Bone marrow (tissue), 2 donors: ENCODE measurements at places on chromosomes 13 and 19.

DNA sequence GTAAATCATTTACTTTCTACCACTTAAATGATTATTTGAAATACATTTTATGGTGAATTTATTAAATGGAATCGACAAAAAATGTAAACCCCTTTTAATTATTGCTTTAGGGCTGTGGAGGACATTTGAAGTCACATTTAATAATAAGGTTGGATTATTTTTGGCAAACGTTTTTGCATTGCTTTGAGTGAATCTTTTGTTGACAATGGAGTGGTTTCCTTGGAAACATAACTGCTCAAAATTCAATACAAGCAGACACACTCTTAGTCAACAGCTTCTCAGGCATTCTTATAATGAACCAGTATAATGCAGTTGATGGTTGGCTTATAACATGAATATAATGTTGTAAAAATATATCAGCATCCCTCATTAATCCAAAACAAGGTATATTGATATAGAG is 104.7 kb downstream of the DCLK1 start:
- DNase-seq: no peak

DNA sequence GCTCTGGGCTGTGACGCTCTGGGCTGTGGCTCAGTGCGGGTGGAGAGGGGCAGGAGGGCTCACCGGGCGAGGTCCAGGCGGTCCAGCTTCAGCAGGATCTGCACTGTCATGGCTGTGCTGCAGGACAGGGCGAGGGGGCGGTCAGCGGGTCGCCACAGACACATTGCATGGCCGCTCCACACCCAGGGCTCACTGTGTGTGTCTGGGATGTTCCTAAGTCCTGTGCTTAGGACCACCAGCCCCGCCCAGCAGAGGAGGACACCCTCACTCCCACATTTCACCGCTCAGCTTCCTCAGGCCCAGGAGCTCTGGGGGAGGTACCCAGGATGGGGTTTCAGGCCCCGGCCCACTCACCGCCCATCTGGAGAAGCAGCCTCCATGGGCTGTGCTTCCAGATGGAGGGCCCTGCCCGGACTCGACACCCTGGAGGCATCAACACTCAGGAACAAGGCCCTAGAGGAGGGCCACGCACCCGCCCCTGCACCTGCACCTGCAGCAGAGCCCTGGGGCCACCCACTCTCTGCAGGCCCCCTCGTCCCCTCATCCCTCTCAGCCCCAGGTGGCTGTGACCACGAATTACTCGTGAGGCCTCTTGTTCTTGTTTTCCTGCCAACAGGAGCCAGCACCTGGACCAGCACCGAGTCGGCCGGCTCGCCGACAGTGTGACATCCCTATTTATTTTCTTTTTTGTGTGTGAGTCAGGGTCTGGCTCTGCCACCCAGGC is 9.7 kb upstream of the CERS1 start:
- DNase-seq: no peak

DNA sequence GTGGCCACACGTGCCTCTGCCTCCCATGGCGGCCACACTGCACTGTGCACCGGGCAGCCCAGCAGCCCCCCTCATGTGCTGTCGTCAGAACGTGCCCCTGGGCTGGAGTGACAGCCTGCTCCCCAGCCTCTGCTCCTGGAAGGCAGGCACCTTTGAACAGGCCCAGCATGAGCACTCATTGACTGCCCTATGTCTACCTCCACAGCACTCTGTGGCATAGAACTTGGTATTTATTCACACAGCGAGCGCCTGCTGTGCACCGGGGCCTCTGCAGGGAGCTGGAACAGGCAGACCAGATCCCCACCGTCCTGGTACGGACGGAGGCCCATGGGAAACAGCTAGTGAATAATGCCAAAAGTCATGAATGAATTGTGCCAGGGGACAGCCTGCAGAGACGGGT is 53.7 kb downstream of the DPF1 start:
- no peak for DNase-seq

- DNase-seq: no peak
These were observed 26.8 kb downstream of the COG6 start for GRCh38 chr13:39682310-39682709.

- no peak for DNase-seq
These were observed 265.7 kb downstream of the ABCC4 start for GRCh38 chr13:95035311-95036109.

GRCh38 chr19:11984986-11985385 is 20.1 kb downstream of the ZNF763 start:
- DNase-seq: no peak

GRCh38 chr13:44040818-44041100 is 161.1 kb downstream of the LACC1 start:
- DNase-seq: no peak

GRCh38 chr19:15149737-15150136 is 42.5 kb downstream of the SYDE1 start:
- DNase-seq: no peak

DNA sequence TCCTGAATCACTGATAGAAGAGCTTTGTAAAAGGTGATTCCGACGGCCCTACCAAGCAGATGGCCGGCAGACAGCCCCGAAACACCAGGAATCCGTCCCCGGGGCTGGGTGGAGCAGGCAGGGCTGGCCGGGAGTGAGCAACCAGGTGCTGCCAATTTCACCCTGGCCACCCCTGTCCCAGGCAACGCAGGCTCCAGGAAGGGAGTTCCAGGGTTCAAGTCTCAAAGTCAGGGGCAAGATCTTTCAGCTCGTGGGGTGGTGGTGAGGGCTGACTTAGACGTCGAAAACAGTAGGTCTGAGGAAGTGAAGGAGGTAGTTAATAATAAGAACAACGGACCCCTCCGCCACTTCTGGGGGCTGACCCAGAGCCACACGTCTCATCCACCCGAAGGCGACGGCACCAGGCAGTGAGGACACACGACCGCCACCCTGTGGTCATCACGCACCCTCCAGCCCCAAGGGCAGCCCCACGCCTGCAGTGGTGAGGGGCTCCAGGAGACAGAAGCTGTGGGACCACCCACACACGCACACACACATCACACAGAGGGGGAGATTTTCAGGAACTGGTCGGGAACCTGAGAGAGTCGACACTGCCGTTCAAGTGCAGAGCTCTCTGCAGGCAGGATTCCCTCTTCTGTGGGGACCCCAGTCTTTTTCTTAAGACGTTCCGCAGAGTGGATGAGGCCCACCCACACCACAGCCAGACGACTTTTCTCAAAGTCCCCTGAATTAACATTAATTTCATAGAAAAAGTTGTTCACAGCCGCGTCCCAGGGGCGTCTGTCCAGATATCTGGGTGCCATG is 67.2 kb downstream of the SPACA7 start:
- DNase-seq: no peak

GRCh38 chr13:80841414-80841813 is 500.5 kb upstream of the SPRY2 start:
- DNase-seq: no peak

- DNase-seq: no peak
These were observed 70.3 kb downstream of the DHRS12 start for GRCh38 chr13:51733374-51734298.

DNA sequence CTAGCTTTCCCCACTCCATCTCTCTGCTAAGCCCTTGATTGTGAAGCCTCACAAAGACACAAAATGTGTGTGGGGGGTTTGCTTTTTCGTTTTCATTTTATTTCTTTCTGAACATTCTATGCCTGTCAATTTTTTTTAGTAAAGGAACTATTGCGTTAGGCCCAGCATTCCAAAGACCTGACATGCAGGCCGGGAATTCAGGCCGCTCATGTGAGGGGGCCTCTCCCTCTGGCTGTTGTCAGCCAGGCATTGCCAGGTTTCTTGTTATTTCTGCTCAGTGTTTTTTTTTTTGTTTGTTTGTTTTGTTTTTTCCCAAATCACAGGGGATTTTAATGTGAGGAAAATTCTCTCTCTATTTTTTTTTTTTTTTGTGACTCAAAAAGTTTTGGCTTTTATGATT is 10.3 kb upstream of the MEDAG start:
- no peak for DNase-seq

- no peak for DNase-seq
These were observed 501.8 kb downstream of the EFNB2 start for GRCh38 chr13:106033659-106034058.

- no peak for DNase-seq
These were observed 27.0 kb upstream of the ARGLU1 start for GRCh38 chr13:106594980-106595379.

DNA sequence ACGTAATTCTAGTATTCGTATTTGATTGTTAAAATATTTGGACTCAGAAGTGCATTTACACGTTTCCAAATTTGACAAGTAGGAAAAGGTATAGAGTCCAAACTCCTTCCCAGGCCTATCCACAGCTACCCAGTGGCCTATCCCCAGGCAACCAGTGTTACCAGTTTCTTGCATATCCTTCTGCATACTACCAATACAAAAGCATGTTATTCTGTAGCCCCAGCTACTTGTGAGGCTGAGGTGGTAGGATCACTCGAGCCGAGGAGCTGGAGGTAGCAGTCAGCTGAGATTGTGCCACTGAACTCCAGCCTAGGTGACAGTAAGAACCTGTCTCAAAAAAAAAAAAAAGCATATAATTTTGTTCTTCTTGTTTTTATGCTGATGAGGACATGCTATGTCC is 67.1 kb downstream of the LRCH1 start:
- DNase-seq: no peak

GRCh38 chr13:101661839-101662238 is 209.4 kb downstream of the ITGBL1 start:
- DNase-seq: no peak

- DNase-seq: no peak
These were observed 21.2 kb upstream of the VWA8 start for GRCh38 chr13:41981951-41982715.
